ENCODE measurements at places on chromosomes 4 and X.

- no peak for DNase-seq
Measured at GRCh38 chr4:187065396-187065795, 341.7 kb upstream of the FAT1 start.

GRCh38 chrX:21645431-21645830, 12.7 kb downstream of the KLHL34 start:
- DNase-seq: no peak

DNA sequence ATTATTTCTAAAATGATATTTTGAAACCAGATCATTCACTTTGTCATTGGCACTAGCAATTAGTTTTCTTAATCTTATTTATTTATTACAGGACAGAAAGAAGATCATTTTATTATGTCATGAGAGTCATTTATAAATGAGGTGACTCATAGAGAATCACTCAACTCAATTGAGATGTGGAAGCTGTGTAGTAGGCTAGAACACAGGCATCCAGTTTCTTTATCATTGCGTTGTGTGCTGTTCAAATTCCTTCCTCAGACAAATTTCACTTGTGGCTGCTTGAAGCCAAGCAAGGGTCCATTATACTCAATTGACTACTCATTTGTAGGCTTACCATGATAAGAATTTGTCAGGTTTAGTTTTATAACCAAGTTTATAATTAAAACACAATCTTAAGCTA, 87.6 kb downstream of the MRPL1 start:
- no peak for DNase-seq

DNA sequence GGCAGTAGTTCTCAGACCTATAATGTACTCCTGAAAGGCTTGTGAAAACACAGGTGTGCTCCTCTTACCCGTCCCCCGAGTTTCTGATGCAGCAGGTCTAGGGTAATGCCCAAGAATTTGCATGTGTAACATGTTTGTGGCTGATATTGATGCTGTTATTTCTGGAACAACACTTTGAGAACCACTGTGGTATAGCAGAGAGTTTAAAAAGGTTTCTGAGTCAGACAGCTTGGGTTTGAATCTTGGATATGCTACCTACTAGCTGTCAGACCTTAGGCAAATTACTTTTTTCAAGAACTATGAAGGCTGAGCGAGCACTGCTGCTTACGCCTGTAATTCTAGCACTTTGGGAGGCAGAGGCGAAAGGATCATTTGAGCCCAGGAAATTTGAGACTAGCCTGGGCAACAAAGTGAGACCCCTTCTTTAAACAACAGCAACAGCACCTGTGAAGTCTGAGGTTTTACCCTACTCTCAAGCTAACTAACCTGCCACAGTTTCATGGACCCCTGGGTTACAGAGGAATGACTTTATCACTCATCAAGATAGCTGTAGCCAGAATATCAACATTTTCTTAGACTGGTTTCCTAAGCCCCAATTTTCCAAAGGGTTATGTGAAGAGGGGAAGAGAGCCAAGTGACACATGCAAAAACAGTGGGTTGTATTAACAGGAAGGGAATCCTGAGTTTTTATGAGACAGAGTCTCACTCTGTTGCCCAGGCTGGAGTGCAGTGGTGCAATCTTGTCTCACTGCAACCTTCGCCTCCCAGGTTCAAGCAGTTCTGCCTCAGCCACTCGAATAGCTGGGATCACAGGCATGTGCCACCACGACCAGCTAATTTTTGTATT, 5.1 kb downstream of the AFF1 start:
- DNase-seq: peak; percentile 17

GRCh38 chr4:40736910-40737309, 12.8 kb upstream of the NSUN7 start:
- peak; percentile 54 for DNase-seq

DNA sequence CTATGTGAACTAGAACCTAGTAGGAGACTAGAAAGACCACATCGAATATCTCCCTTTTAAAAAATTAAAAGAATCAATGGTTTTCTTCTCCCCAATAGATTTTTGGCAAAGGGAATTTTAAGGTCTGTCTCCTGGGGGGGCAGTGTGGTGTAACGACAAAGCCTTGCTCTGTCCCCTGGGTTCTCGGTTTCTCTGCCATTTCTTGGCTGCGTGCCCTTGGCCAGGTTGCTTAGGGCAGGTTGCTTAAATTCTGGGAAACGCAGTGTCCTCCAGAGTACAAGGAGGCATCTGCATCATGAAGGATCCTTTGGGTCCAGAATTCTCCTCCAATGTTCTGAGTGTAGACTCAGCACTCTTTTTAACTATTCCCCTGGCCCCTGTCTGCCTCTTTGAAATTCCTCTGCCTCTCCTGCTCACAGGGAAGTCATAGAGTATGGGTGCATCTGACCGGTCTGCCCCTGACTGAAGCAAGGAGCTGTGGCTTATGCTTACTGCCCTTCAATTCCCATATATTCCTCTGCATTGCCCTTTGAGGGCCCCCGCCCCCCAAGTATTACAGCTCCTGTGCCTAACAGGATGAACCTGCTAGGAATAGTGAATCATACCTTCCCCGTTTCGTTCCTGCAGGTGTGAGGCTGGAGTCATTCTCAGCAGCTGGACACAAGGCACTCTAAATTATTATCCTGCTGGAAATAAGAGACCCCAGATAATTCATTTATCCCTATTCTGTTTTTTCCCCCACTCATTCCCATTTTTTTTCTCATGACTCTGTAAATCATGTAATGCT, 2.2 kb downstream of the KIT start:
- DNase-seq: no peak

DNA sequence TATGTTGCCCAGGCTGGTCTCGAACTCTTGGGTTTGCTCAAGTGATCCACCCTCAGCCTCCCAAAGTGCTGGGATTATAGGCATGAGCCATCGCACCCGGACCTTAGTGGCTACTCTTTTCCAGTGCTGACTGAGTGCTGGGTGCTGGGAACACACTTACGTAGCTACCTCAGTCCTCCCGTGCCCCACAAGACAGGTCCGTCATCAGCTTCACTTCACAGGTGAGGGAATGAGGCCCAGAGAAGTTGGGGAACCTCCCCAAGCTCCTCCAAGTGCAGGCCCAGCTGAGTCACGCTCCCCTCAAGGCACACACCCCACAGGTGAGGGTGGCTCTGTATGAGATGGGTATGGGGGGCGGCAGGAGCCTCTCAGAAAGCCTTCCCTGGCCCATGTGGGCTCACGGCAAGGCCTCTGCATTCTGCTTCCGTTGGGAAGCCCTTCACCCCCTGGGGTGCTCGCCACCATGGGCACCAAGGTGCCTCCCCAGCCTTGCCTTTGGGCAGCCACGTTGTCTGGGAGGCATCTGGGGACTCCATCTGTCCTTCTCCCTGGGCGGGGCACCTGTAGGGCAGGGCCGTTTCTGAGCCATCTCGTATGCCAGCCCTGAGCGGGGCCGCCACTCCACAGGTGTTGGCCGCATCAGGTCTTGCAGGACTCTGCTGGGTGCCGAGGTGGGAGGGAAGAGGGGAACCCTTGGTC, 28.4 kb downstream of the NSG1 start:
- DNase-seq: no peak

DNA sequence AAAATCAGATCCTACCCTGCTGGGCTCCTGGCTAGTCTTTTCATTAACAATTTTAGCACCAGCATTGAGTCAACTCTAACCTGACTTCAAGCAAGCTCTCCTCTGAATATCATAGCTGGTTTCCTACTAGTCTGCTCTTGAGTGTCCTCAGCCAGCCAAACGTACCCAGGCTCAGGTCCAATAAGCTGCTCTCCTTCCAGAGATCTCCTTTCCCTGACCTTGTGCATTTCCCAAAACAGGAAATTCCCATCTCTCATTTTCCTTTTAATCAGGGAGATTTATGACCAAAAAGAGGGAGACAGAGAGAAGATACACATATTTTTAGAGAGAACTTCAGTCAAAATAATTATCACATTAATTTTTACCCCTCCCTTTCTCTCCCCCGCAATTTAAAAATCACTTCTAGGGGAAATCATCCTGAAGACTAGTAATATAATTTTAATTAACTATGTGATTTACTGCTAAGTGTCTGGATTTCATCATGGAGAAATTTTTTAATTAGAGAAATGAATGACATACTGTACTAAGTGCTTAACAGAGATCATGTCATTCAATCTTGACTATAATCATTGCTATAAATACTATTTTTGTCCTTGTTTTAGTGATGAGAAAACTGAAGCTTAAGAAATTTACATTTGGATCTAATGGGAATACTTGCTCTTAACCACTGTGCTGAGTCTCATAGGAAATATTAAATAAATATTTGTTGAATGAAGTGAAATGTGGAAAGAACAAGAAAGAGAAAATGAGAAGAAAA, 421.7 kb upstream of the INTU start:
- no peak for DNase-seq

DNA sequence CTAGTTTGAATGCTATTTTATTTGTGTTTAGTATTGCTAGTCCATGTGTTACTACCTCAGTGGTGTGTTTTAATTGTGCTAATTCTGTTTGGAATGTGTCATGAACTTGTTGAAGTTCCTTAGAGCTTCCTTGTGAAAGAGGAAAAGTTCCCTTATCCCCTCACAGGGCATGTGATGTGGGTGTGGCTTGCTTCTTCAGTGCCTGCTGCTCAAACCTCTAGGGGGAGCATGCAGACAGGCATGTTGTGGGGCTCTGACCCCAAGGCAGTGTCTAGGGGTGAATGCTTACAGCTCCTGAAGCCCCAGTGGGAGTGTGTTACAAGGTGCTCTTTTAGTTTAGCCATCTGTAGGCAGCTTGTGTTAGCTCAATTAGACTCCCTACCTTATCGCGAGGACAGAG, 86.5 kb downstream of the MAGED4 start:
- no peak for DNase-seq

DNA sequence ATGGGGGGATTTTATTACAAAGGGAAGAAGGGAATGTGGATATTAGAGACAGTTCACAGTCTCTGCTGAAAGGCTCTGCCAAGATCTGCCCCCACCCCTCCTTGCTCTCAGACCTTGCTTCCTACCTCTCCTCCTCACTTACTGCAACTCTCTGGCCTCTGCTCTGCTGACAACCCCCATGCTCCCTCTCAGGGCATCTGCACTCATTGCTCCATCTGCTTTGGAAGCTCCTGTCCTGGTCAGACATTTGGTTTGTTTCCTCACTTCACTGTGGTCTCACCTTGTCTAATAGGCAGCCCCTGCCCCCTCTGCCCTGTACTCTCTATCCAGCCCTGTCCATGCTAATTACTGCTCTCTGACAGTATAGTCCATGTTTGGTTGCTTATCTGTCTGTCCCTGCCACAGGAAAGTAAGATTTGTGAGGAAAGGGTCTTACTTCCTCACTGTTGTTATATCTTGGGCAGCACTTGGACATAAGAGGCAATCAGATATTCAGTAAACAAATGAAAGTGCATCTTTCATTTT, 189.3 kb downstream of the PTTG2 start:
- no peak for DNase-seq
